Fibroblast of skin of back (primary cell): ENCODE measurements at places on chromosomes 4 and X.

- no peak for DNase-seq
These were observed 45.3 kb upstream of the MID1 start for GRCh38 chrX:10665681-10666080.

GRCh38 chr4:81565142-81565870, 93.6 kb upstream of the RASGEF1B start:
- DNase-seq = peak; percentile 2

DNA sequence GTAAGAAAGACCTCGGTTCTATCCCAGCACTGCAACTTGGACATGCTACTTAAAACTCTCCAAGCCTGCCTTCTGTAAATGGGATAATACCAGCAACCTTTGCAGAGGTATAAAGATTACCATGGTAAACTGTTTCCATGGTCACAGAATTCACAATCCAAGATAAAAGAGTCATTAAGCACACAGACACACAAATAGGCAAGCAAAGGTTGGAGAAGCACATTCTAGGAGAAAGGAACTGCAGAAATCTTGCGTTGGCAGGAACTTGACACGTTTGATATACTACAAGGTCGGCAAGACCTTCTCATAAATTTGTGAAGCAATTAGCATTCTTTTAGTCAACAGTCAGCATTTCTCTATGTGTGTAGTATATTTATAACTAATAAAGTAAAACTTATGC, 12.3 kb upstream of the CHRNA9 start:
- no peak for DNase-seq

DNA sequence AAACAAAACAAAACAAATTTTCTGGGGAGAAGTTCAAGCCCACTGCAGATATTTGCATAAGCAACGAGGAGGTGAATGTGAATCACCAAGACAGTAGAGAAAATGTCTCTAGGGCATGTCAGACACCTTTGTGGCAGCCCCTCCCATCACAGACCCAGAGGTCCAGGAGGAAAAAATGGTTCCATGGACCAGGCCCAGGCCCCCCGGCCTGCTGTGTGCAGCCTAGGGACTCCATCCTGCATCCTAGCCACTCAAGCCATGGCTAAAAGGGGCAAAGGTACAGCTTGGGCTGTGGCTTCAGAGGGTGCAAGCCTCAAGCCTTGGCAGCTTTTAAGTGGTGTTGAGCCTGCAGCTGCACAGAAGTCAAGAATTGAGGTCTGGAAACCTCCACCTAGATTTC, 54.0 kb downstream of the LPAR4 start:
- no peak for DNase-seq
